ENCODE measurements at places on chromosomes 12 and 14. TPM values are rescaled to one million over a fixed set of nuclear protein-coding genes. Genes with fewer than 3 reads are reported as not detected.

- DNase-seq: no peak
Observed at GRCh38 chr14:75156901-75157300, 19.5 kb downstream of the TMED10 start.

DNA sequence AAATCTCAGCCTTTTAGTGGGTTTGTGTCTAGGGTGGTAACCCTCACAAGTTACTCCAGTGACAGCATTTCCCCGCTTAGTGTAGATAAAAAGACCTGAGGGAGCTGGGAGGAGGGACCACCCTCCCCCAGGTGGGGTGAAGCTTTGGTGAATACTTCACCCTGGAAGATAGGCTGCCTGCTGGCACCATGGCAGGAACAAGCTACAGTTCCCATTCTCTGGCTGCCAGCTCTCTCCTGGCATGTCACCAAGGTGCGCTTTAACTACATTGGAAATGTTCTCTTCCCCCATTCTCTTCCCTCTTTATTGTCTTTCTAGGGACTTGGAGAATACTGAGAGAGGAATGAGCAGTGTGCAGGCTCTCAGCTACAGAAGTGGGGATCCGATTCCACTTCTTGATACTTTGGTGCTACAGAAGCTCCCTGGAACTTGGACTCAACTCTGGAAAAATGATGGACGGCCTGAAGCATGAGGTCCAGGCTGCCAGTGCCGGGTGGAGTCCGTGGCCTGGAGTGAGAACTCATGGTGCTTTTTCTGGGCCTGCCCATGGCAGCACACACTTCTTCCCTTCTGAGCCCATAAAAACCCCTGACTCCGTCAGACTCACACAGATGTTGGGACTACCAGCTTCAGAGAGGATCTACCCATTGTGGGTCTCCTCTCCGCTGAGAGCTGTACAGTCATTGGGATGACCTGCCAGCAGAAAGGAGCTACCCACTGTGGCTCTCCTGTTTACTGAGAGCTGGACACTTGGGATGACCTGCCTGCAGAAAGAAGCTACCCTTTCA is 198.0 kb downstream of the ADGRD1 start:
- no peak for DNase-seq

DNA sequence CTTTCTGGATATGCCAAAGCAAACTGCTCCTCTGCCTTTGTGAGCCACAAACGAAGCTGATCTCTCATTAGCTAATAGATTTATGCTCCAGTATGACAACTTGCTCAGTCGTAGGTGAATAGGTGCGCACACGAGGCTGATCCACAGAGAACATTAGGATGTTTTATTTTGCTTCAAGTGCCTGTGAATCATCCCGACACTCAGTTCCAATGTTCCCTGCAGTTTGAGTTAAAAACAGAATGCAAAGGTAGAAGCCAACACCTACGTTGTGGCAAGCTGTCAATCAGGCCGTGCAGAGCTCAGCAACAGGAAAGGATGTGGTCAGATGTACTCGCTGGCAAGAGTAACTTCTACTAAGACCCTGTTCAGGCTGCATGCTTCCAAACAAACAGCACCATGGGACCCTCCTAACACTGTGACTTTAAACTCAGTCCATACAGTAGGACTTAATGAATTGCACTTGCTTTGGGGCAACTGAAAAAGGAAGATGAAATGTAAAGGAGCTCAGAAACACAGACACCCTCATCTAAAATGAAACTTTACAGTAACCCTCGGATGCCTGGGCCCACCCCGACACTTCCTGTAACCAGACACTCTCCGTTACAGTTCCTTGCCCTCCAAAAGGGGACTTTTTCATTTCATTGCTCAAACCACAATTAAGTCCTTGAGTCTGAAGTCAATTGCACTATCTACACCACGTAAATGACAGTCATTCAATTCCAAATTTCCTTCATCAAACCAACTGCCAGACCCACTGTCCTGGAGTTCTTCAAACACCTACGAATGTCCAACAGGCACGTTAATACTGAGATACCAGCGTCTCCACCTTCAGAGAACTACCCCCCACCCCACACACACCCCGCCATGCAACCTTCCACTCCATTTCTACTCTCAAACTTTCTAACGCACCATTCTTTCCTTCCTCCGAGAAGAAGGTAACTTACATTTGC is 1.6 kb downstream of the CCDC88C start:
- no peak for DNase-seq

DNA sequence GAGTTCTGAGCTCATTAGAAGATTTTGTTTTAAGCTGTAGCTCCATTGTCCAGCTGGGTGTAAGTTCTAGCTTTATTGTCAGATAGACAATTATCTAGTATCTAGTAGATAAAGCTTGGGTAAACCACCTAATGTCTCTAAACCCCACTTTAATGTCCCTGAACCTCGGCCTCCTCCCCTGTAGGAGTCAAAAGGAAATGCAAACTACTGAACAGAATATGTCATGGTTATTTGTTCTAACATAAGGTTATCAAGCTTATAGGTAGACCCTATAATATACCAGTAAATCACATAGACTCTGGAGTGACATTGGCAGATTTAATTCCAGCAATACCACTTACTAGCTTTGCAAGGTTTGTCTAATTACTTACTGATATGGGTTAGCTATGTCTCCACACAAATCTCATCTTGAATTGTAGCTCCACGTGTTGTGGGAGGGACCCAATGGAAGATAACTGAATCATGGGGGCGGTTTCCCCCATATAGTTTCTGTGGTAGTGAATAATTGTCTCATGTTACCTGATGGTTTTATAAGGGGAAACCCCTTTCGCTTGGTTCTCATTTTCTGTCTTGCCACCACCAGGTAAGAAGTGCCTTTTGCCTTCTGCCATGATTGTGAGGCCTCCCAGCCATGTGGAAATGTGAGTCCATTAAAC is 29.4 kb downstream of the BCAT1 start:
- no peak for DNase-seq

DNA sequence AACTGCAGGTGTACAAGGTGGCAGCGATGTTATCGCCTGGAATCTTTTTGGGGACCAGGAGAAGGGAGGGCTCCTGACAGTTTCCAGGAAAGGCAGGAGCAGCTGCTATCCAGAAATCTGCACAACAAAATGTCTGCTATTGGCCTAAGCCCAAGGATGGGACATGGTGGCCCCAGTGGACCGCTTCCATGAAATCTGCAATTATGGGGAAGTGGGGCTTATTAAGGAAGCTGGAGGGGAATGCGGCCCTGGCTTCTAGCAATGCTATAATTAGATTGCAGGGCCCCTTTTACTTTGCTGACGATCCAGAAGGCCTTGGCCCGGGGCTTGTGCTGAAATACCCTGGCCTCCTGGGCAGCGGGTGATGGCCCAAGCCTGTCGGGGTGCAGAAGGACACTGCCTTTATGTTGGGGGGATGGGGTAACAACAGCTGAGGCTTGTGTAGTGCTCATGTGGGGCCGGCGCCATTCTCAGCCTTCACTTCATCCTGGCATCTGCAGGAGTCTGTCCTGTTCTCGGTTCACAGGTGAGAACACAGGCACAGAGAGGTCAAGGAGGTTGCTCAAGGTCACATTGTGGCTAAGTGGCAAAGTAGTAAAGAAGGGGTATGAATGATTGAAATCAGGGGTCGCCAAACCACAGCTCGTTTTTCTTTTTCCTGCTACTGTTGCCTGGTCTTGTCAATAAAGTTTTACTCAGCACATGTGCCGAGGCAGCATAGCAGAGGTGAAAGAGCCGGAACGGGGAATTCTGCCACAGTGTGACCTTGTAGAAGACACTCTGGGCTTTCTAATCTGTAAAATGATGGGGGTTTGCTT is 153.5 kb downstream of the RBM19 start:
- DNase-seq: no peak

GRCh38 chr12:98935847-98936246 is 290.8 kb downstream of the APAF1 start:
- no peak for DNase-seq

The PIWIL1 gene
- total RNA-seq: not detected

The KRT76 gene
- total RNA-seq: not detected

Data from HCT116 (cell line).